ENCODE measurements at places on chromosomes 4 and X.

DNA sequence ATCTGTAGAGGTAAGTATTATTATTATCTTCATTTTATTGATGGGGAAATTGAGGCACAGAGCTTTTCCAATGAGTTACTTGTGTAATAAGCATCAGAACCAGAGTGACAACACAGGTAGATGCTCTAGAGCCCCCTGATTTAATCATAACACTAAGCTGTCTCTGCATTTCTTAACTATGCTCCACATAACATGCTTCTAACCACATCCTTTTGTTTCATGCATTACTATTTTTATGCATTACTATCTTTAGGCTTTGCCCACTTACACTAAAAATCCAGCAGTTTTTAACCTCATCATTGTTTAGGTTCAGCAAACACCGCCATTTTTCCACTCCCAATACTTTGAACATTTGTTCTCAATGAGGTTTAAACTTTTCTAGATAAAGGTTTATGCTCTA lies 1900.8 kb upstream of the PCDH10 start:
- DNase-seq, result no peak

DNA sequence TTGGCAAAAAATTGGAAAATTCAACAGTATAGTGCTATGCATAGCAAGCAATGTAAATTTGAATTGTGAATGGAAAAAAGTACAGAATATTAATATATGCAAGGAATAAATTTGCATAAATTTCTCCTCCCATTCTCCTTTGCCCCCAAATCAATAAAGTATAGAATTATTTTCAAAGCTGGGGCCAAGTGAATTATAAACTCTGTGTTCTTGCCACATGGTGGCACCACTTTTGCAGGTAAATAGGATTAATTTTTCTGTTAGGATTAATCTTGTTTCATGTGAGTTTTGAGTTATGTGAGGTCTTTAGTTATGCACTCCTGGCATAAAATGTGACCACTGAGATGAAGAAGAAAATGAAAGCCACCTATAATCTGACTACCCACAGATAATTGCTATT lies 19.9 kb downstream of the COPS4 start:
- DNase-seq, result no peak

DNA sequence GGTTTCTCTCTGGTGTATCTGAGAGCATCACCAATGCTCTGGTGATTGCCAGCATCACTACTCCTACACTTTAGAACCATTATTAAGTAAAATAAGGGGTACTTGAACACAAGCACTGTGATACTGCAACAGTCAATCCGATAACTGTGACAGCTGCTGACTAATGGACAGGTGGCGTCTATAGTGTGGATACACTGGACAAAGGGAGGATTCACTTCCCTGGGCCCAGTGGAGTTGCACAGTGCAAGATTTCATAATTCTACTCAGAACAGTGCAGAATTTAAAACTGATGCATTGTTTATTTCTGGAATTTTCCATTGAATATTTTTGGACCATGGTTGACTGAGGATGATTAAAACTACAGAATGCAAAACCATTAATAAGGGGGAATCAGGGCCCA lies 97.8 kb downstream of the SHROOM3 start:
- no peak for DNase-seq

DNA sequence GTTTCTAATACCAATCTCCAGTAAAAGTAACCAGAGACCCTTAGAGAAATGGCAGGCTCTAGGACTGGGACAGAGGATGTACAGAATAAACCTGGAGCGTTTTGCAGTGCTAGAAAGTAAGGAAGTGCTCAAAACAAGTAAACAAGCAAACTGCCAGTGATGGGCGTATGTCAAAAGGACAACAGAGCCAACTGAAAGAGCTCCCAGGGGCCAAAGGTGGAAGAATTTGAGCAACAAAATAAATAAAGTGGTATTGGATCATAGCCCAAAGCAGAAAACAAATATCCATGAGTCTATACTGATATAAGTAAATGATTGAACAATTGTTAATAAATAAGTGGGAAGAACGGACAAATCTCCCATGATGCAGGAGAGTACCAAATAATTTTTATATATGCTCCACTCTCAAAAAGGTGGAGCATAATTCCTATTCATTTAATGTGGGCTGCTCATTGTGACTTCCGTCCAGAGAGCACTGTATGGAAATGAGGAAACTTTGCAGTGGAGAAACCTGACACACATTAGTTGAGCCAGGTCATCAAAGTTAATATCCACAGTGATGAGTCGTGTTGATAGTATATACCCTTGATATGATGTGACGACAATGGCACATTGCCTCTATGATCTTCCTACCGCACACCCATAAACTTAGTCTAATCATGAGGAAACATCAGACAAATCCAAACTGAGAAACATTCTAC lies 17.8 kb upstream of the SEPTIN11 start:
- no peak for DNase-seq

- no peak for DNase-seq
These were observed 1.9 kb downstream of the IRS4 start for GRCh38 chrX:108734426-108734825.

DNA sequence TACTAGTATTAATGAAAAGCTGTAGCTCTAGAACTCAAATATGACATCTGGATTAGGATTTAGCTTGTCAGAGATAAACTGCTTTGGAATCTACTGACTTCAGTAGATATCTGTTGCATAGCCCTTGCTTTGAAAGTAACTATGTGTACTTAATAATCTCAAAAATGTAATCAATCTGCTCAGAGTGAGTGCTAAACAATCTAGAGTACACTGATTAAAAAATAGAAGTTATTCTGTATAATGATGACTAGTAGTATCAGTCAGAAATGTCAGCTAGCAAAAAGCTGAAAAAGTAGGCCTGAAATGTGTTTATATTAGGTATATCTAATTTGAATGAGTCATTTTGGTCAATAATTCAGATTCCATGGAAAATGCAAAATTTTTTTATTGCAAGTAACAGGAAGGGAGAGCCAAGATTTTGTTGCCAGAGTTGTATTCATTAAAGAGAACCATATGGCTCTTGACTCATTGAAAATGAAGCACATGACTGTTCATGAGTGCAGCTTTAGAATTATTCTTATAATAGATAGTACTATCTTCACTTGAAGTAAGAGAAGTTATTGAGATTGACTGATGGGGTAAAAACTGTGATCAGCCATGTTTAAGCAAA lies 20.0 kb downstream of the CLCN3 start:
- no peak for DNase-seq

DNA sequence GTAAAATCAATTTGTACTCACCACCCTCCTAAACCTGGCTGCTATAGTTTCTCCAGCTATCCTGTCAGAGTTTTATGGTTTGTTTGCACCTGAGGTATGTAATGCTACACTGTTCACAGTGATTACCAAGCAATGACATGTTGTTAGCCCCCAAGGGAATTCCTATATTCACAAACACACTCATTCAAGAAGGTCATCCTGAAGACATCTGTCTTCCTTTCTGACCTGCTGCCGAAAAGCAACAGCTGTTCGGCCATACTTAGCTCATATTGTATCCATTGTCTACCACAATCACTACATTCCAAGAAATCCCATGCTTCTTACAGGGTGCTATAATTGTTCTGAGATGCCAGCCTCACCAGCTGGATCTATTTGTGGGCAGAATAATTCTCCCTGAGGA lies 160.1 kb upstream of the GYPA start:
- DNase-seq, result no peak

DNA sequence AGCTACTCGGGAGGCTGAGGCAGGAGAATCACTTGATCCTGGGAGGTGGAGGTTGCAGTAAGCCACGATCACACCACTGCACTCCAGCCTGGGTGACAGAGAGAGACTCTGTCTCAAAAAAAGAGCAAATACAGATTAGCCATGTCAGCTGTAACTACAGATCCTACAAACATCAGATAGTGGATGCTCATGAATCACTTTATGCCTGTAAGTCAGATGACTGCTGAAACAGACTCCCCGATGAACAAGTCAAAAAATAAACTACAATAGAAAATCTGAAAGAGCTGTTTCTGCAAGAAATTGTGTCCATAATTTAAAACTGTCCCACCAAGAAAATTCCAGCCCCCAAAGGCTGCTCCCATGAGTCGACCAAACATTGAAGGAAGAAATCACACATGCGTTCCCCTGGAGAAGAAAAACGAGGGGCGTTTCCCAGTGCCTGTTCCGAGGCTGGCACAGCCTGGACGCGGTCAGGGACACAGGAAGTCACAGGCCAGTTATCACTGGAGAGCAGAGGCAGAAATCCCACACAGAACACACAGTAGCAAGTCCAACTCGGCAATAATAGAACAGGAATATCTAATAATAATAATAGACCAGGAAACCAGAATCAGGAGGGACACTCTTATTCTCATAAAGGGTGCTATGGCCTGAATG lies 30.0 kb upstream of the GTPBP6 start:
- DNase-seq, result no peak

GRCh38 chr4:26069218-26069617 lies 155.2 kb downstream of the SMIM20 start:
- no peak for DNase-seq

GRCh38 chrX:85836868-85837267 lies 210.5 kb downstream of the CHM start:
- no peak for DNase-seq

- no peak for DNase-seq
These were observed 439.6 kb downstream of the INPP4B start for GRCh38 chr4:142406499-142406835.

- DNase-seq, result no peak
These were observed 211.3 kb downstream of the ARHGAP10 start for GRCh38 chr4:147943159-147943638.

- no peak for DNase-seq
These were observed 339.7 kb downstream of the PCDH19 start for GRCh38 chrX:100070334-100070849.

- no peak for DNase-seq
These were observed 25.8 kb upstream of the RPL39 start for GRCh38 chrX:119817130-119817690.

DNA sequence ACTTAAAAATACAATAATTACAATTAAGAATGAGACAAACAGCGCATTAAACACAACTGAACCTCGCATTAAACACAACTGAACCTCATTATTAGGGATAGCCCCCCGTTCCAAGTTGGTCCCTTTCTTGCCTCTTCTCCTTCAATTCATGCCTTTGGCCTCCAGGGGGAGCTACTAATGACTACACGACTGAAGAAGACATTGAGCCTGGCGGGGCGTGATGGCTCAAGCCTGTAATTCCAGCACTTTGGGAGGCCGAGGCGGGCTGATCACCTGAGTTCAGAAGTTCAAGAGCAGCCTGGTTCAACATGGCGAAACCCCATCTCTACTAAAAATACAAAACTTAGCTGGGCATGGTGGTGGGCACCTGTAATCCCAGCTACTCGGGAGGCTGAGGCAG lies 56.4 kb upstream of the NWD2 start:
- DNase-seq, result no peak

DNA sequence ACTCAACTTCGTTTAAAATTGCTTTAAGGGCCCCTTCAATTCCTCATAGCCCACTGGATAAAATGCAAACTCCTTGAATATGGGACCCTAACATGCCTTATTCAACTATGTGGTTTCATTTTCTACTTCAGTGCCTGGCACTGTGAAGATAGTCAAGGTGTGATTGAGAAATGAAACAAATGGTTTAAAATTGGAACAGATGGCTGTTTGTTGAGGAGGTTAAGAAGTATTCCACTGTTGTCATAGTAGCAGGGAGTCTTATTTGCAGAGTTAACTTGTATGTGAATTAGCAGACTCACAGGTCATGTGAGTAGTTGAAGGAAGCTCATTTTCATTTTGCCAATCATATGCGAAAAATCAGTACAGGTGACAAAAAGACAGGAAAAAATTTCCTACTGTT lies 593.3 kb downstream of the KCTD8 start:
- no peak for DNase-seq

DNA sequence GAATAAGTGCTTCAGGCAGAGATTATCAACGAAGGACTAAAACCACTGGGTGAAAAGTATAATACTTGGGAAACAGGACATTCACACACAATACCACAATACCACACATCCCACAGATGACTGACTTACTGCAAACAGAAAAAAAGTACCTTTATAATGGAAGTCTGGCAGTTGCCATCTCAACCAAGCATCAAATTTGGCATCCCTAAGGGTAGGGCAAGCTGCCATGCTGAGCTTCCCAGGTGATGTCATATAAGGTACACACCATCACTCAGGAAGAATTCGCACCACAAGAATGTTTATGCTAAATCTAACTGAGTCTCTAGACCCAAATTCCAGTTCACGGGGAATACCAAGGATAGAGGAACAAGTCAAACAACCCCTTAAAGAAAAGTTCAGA lies 9.1 kb downstream of the QDPR start:
- DNase-seq, result no peak

- no peak for DNase-seq
These were observed 82.8 kb upstream of the LIMCH1 start for GRCh38 chr4:41455206-41455605.

GRCh38 chrX:1336331-1336943 lies at the start of gene IL3RA:
Gene IL3RA (plus strand): TSS chrX:1336785. CDS start chrX:1341766, 4,981 bp downstream.
- no peak for DNase-seq

DNA sequence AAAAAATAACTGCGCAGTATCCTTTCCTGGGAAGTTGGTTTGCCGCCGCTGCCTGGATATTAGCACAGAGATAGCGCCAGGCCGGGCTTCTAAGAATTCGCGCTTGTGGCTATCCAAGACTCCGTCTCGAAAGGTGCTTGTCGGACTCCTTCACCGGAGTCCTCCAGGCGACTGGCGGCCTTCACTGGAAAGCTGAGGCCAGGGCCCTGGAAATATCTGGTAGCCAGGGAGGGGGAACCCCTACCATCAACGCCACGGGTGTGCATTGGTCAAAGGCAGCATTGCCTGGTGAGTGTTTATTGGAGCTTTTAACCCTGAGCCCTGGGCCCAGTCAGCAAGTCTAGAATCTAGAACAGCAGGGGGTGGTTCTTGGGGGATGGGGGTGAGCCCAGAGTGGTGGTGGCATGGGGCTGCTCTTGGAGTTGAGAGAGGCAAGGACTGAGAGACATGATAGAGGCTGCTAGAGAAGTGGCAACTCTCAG lies 577 bp upstream of the PIM2 start:
- DNase-seq, result no peak

GRCh38 chrX:65598559-65599147 lies 64.1 kb upstream of the LAS1L start:
- DNase-seq, result no peak

GRCh38 chr4:23857367-23857959 lies 32.4 kb downstream of the PPARGC1A start:
- DNase-seq, result no peak

GRCh38 chrX:37717708-37718107 lies 32.1 kb downstream of the XK start:
- no peak for DNase-seq

DNA sequence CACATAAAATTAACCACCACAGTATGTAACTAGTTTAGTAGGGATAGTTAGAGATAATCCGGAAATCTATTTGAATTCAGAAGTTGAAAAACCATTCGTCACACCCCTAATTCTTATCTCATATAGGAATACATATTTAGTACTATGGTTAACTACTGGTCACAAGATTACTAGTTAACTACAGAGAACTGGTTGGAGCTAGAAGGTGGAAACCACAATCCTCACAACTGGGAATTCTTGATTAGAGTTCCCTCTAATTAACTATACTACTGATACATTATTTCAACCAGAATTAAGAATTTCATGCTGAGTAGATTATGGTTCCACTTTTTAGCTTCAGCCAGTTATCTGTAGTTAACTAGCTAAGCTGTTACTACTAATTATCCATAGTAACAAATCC lies 39.9 kb upstream of the NKAP start:
- no peak for DNase-seq

- DNase-seq, result no peak
These were observed 30.1 kb downstream of the LGI2 start for GRCh38 chr4:25000639-25001038.

Data from activated CD8-positive, alpha-beta memory T cell treated with anti-CD3 and anti-CD28 coated beads, Interleukin-2, amount 50 U/mL, for 4 hours (primary cell).